Stimulated activated CD4-positive, alpha-beta T cell treated with anti-CD3 and anti-CD28 coated beads, Interleukin-1b, Interleukin-23, amount 100 ng/mL, for 48 hours (primary cell): ENCODE measurements at places on chromosomes 16 and 17.
A peak's percentile ranks its signal among the peaks of the same experiment; 100 is the strongest.

GRCh38 chr17:67092291-67092690, 47.9 kb downstream of the CACNG1 start:
- DNase-seq = no peak

- no peak for DNase-seq
These were observed 182.2 kb downstream of the ABCC12 start for GRCh38 chr16:47973552-47973951.

DNA sequence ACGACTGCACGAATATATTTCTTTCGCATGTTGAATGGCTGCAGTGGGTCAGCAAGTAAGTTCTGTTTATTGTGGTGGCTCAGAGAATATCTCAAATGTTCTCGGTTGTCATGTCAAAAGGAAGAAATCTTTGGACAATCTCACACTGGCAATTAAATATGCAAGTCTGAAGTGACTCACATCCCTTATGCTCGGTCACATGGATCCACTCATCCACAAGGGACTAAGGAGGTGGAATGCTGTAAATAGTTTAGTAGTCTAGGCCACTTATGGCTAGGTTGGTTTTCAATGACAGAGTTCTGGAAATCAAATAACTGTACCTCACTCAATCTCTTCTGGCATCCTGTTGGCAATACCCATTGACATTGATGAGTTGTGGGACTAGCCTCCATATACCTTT, 33.0 kb upstream of the PMP22 start:
- no peak for DNase-seq

DNA sequence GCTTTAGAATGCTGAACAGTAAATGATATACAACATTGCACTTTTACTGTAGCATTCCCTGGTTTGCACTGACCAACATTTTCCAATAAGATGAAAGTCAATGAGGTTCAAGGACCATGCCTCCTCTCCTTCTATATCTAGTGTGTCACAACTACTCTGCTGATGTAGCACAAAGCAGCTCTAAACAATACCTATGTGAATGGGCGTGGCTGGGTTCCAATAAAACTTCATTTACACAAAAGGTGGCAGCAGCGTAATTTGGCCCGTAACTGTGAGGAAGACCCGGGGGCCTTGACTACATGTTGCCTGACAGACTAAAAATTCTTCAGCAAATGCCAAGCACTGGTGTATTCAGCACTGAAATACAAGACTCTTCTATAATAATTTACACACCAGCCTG, 6.5 kb downstream of the SRP68 start:
- DNase-seq = no peak

GRCh38 chr16:82684256-82684655, 57.5 kb downstream of the CDH13 start:
- DNase-seq = no peak

DNA sequence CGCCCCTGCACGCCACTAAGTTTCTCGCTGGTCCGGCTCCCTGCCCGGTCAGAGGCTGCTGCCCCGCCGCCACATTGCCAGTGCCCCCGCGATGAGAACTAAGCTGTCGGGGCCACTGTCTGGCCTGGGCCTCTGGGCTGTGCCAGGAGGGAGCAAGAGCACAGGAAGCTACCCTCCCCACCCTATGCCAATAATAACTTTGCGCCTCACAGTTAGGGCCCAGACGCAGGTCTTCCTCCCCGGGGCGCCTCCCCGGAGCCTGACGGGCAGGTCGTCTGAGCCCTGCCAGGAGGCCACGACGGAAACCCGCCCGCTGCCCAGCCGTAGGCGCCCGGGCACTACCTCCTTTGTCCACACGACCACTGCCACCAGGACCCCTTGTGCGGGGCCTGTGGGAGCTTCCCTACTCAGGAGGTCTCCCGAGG, 1.5 kb downstream of the ZFPM1 start:
- peak; percentile 50 for DNase-seq

DNA sequence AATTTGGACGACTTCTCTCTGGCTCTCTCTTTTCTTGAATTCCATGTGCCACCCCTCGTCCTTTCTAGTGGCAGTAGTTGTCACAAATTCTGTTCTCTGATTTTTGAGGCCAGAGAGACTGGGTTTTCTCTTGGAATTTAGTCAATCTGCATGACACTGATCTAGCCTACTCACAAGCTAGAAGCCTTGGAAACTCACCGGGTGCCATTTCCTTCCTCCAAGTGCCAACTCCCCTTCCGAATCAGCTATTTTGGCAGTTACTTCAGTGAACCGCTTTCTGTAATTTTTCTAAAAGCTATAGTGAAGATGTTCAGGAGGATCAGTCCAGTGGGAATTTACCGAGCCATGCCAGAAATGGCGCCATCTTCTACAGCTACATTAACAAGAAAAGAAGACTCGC, 228.9 kb downstream of the PMP22 start:
- no peak for DNase-seq

DNA sequence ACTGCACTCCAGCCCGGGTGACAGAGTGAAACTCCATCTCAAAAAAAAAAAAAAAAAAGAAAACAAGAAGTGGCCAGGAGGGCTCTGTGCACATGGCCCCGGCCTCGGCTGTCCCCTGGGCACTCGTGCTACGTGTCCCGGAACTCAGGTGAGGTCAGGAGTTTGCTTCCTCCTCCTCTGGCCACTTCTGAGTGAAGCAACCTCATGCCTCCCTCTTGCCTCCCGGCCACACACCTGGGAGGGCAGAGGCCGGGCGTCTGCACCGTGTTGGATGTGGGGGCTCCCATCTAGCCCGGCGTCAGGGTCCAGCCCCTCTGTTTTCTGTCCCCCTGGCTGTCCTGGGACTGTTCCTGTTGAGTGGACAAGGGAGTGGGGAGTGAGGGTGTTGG, 22.2 kb downstream of the ASPSCR1 start:
- no peak for DNase-seq

GRCh38 chr17:37637956-37638355, 5.3 kb downstream of the DDX52 start:
- DNase-seq = no peak

GRCh38 chr16:65739518-65739917, 617.7 kb upstream of the CDH11 start:
- no peak for DNase-seq

- DNase-seq = no peak
These were observed 58.7 kb downstream of the HSD17B2 start for GRCh38 chr16:82093666-82094300.

DNA sequence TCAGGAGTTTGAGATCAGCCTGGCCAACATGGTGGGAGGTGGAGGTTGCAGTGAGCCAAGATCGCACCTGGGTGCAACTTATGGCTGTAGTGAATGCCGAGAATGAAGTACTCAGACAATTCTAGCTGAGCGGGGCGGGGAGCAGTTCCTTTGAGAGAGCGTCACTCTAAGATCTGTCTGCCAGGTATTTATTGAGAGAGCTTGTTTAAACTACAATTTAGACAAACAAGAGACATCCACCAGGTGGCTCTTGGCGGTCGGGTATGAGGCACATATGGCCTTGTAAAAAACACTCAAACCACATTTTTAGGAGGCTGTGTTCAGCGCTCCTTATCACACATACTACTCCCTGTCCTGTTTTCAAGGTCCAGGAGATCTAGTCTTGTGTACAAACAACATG, 40.6 kb upstream of the CDH1 start:
- no peak for DNase-seq

- DNase-seq = no peak
These were observed 2402.8 kb downstream of the TP53TG3F start for GRCh38 chr16:35862242-35862641.

DNA sequence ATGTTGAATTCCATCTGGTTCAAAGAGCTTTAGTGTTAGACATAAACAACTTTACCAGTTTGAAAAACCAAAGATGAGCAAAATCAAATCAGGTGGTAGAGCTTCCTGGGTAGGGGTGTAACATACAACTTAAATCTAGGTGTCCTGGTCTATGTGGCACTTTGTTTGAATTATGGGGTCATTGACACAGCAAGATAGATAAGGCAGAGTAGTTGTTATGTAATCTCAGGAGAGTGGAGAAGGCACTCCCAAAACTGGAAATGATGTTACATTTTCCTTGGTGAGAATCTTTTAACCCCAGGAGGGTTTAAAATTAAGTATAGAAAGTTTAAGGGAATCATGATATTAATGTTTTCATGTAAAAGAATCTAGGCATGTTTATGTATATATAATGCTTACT, 31.9 kb downstream of the CCDC42 start:
- no peak for DNase-seq

- no peak for DNase-seq
These were observed 448.7 kb downstream of the CDH8 start for GRCh38 chr16:61587526-61587925.

GRCh38 chr17:6163612-6164333, 93.6 kb downstream of the WSCD1 start:
- DNase-seq = no peak

DNA sequence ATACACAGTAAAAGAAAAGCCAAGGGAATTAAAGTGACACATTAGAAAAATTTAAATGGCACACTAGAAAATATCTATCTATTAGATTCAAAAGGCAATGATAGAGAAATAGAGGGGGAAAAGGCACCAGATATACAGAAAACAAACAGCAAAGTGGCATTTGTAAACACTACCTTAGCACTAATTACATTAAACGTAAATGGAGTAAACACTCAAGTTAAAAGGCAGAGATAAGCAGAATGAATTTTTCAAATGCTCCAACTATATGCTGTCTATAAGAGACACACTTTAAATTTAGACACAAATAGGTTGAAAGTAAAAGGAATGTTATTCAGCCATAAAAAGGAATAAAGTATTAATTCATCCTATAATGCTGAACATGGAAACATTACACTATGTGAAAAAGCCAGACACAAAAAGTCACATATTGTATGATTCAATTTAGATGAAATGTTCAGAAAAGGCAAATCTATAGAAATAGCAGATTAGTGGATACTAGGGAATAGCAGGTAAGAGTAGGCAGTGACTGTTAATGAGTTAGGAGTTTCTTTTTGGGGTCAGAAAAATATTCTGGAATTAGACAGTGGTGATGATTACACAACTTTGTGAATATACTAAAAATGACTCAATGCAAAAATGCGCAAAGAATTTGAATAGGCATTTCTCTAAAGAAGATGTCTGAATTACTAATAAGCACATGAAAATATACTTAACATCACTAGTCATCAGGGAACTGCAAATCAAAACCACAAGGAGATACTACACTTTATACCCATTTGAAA, 92.4 kb downstream of the BRIP1 start:
- no peak for DNase-seq

GRCh38 chr16:80689487-80689886, 114.9 kb downstream of the CDYL2 start:
- DNase-seq = no peak

DNA sequence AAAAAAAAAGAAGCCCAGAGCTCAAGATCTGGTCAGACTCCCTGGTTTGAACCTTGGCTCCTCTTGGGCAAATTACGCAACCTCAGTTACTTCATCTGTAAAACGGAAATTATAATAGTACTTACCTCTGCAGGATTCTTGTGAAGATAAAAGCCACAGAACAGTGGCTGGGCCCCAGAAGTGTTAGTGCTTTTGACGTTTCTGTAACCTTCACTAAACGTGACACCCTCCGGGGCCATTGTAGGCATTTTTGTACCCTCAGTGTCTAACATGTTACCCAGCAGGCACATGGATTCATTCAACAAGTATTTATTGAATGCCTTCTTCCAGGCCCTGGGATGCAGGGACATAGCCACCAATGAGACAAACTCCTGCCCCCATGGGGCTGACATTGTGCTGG, 58.0 kb downstream of the PITPNC1 start:
- DNase-seq = peak; percentile 62

DNA sequence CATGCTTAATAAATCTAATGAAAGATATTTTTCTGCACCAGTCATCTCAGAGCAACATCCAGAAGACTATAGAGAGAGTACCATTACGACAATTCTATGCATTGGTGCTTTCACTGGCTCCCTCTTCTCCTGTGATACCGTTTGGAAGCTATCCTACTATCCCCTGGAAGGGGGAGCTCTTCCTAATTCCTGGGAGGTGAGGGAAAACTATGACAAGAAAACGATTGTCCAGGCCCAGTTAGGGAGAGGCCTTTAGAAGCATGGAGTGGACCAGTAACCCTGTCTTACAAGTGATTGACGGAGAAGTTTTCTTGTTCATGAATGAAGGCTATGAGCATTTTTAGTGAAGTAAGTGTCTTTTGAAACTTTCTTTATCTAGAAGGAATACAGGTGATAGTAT, 150.2 kb downstream of the TANC2 start:
- no peak for DNase-seq

- peak; percentile 10 for DNase-seq
These were observed at the start of gene DRC7 for GRCh38 chr16:57694725-57695679. Gene DRC7, plus strand, starts transcription at chr16:57694806. Its CDS starts 3,144 bp downstream, at chr16:57697950.

DNA sequence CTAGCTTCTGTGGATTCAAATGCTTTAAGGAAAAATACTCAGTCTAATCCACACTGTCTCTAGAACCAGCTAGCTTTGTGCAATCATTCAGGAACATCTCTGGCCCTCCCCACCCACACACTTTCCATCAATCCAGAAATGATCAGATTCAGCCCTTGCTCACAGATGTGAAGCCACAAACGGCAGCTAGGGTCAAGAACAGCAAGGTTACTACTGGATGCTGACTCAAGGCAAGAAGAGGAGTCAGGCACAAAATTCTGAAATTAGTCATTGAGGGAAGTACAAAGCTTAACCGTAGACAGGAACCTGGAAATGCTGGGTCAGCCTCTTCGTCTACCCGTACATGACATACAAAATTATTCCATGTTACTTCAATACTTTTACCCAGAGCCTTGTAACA, 174.6 kb downstream of the CDH13 start:
- peak; percentile 18 for DNase-seq

GRCh38 chr17:3025421-3026124, 37.8 kb downstream of the OR1D5 start:
- no peak for DNase-seq

DNA sequence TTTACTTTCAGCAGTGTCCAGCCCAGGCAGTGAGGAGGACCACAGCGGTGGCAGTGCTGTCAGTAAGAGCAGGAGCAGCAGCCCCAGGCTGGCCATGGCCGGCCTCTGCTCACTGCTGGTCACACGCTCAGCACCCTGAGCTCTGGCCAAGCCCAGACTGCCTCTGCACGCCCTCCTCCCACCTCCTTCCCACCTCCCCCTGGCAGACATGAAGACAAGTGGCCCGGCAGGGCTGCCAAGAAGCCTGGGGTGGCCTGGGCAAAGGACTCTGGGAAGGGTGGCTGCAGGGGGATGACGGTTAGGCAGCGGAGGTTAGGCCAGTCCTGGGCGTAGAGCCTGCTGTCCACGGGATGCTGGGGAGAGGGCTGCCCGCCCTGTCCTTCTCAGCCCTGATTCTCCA, at the start of gene C16orf89:
Gene C16orf89, minus strand, starts transcription at position 144 of the 400 bp plus-strand sequence. Its CDS starts 48 bp downstream, at position 96.
- DNase-seq = no peak

DNA sequence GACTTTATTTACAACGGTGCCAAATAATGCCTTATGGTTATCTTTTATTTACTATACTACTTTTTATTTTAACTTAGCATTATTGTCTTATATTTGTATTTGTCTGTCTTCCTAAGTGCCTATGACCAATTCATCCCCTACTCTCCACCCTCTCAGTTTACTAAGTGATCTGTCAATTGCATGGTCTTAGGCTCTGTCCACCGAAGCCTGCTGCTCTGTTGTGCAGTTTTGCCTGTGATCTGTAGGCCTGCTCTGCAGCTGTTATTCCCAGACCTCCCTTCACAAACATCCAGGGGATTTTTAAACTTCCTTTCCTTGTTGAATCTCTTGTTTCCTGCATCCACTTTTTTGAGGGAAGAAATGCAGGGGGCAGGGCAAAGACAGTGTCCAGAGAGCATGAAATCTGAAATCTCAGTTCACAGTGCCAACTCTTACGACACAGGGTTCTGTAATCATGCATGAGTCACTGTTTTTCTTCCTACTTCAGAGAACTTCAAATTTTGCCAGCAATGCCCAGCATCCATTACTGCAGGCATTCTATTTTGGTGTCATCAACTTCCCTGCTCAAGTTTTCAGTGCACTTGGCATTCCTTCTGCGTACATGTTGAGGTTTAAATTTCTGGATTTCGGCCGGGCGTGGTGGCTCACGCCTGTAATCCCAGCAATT, 11.4 kb downstream of the SLFN5 start:
- no peak for DNase-seq

- no peak for DNase-seq
These were observed 4.6 kb upstream of the MVD start for GRCh38 chr16:88667461-88667860.
